Prostate gland (tissue), 2 donors: ENCODE measurements at places on chromosomes 13 and 19.

- DNase-seq, result no peak
These were observed 47.7 kb upstream of the UQCRFS1 start for GRCh38 chr19:29260477-29261317.

GRCh38 chr13:54144828-54145227 lies 1116.2 kb downstream of the OLFM4 start:
- DNase-seq, result no peak

DNA sequence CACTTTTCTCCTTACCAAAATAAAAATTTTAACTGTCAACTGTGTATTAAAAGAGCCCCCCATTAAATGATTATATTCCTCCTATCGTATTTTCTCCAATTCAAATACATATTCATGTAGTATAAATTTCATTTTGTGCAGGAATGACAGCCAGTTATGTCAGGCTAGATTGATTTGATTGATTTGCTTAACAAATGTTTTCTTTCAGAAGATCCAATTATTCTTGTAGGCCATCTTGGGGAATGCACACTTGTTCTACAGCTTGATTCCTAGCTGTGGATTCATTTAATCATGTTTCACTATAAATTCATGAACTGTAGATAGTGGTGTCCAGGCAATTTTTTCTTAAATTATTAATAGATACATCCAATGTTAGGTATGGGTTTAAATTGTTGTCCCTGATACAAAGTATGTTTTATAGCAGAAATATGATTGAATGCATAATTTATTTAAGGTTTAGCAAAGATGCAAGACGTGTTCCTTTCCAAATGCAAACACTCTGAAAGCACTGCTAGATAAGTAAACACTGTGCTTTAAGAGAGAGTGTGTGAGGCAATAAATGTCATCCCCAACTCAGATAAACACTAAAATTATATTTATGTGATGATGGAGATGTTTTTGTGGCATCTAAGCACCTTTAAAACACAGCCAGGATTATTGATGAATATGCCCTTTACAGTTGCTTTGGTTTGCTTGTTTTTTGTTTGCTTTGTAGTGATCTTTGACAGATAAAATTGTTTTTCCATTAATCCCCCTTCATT lies 531.1 kb downstream of the DCT start:
- no peak for DNase-seq

GRCh38 chr13:43298816-43299215 lies 275.4 kb downstream of the DNAJC15 start:
- peak; percentile 29 for DNase-seq

DNA sequence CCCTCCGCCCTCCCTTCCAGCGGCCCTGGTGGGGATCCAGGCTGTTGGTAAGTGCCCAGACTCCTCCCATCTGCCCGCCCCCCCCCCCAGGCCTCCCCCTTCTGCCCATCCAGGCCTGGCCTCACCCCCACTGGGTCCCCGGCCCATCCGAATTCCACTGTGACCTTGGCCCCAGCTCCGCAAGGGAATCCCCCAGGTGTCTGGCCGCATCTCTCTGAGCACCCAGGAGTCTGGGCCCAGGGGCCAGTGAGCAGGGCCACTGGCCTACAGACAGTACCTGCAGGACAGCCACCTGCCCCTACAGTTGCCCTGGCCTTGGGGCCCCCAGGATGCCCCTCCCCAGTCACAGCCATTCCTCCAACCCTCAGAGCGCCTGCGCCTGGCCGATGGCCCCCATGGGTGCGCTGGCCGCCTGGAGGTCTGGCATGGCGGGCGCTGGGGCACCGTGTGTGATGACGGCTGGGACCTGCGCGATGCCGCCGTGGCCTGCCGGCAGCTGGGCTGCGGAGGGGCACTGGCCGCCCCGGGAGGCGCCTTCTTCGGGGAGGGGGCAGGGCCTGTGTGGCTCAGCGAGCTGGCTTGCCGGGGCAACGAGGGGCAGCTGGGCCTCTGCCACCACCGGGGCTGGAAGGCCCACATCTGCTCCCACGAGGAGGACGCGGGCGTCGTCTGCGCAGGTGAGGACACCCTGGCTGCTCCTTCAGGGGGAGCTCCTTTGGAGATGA lies 912 bp downstream of the SSC5D start:
- DNase-seq, result no peak
